ENCODE measurements at places on chromosomes 2 and 18.

DNA sequence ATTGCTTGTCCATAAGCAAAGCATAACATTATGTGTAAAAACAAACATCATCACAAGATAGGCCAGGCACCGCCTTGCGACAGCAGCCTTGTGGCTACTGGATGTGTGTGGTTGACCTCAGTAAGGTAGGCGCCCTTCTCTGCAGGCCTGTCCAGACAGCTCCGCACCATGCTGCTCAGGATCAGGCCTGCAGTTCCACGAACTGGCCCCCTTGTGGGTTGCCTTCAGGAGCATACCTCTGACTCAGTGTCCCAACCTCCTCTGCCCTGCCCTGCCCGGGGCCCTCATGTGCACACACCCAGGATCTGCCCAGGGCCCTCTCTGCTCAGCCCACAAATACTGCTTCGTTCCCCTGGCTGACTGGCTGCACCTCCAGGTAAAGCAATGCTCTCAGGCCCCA is 16.1 kb upstream of the ZNF236 start:
- DNase-seq: no peak

DNA sequence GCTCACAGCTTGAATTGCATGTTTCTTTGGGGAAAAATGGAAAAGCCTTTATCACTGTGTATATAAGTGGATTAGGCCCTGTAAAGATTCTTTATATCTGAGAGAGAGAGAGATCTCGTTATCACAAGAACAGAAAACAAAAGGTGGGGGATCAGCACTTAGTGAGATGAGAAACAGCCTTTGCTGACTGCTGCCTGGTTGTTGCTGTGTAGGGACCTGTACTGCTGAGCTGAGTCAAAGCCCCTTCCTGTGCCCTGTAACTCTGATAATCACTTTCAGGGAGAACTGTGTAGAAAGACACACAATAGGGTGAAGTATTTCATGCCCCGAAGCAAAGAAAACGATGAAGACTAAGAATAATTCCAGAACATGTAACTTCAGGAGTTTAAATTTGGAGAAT is 30.6 kb upstream of the FAM237A start:
- no peak for DNase-seq

DNA sequence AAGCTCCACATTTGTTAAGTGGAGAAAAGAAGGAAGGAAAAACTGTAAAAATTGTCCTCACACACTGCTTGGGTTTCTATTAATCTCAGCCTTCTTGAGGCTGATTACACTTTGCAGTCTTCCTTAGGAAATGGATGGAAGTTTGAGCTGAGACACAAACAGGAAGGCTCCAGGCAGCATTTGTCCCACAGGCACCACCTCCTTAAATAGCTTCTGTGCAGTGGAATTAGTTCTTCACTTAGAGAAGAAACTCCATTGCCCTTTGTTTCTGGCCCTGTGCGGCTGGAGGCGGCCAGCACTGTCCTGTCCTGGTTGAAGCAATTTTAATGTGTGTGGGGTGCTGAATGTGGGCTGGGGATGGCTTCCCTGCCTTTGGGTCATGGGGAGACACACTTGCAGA is 44.3 kb downstream of the ARHGAP28 start:
- DNase-seq: no peak

DNA sequence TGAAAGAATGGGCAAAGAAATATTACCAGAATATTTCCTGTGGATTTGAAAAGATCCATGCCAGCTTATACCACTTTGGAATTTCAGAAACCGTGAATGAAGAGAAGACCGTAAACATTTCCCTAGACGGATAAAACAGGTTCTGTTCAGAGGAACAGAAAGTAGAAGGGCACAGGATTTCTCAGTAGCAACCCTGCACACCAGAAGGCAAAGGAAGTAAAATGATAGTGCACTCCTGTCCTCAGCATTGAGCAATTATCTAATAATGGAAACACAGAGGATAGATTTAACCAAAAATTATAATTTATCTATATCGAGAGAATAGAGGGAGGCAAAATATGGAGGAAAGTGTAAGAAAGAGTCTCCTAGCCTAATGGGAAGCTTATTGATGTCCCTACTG is 87.0 kb upstream of the ITGA6 start:
- DNase-seq: no peak

- no peak for DNase-seq
These were observed 2.3 kb downstream of the RBBP8 start for GRCh38 chr18:22935431-22935830.
